ENCODE measurements at places on chromosomes 7 and 10. TPM values are rescaled to one million over a fixed set of nuclear protein-coding genes. Genes with fewer than 3 reads are reported as not detected.

The POLR3A gene
- total RNA-seq = 23.5 TPM

The PI4K2A gene
- total RNA-seq = 15.8 TPM

The CCDC71L gene
- 17.4 TPM for total RNA-seq

The TM9SF3 gene
- total RNA-seq = 81.3 TPM

The VDAC2 gene
- 219 TPM for total RNA-seq

The EVX1 gene
- total RNA-seq = not detected

The ABHD11 gene
- 17.3 TPM for total RNA-seq

The SMKR1 gene
- total RNA-seq = 4.7 TPM

The PLEKHA1 gene
- total RNA-seq = 5.1 TPM

DNA sequence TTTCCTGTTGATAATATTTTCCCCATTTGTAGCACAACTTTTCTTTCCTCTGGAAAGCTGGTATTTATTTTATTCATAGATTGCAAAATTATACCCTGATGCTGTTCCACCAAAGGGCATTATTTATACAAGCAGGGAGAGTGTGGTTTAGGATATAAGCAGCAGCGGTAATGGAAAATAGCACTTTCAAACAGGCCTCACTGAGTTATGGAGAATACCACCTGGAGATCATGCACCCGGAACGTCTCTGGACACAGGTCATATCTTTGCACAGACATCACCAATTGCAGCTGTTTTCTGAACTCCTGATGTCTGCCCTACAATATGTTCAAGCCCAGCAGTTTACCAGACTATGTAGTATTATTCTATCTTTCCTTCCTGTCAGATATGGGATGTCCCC lies 2.0 kb upstream of the CALD1 start:
- no peak for DNase-seq

DNA sequence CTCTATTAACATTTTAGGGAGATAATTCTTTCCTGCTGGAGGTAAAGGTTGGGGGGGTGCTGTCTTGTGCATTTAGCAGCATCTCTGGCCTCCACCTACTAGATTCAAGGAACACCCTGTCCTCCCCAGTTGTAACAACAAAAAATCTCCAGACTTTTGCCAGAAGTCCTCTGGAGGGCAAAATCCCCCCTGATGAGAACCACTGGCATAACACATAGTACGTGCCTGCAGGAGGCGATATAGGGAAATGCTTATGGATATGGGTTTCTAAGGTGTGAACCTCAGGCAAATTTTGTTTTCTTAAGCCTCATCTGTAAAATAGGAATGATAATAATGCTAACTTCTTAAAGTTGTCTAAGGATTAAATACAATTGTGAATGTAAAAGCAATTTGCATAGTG lies 2.9 kb upstream of the OSBPL3 start:
- DNase-seq = no peak

GRCh38 chr10:126334272-126334671 lies 54.0 kb downstream of the ADAM12 start:
- DNase-seq = no peak

DNA sequence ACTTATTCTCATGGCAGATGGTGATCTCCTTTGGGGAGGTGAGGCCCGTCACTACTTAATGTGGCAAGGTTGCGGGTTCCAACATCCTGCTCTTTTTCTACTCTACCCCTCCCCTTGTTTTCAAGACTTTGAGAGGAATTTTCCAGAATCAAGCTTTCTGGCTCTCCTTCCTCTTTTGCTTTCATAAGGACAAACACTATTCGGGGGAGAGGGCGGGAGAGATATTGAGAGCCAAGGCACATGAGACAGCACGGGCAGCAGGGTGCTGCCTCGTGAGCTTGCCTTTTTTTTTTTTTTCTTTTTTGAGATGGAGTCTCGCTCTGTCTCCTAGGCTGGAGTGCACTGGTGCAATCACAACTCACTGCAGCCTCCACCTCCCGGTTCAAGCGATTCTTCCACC lies 6.9 kb upstream of the PFKFB3 start:
- no peak for DNase-seq

- DNase-seq = no peak
Measured at GRCh38 chr10:61271127-61271780, 181.9 kb downstream of the TMEM26 start.

GRCh38 chr10:78512205-78512550 lies 478.5 kb downstream of the RPS24 start:
- DNase-seq = peak; percentile 1

- no peak for DNase-seq
Measured at GRCh38 chr10:30116041-30116491, 56.7 kb upstream of the JCAD start.

DNA sequence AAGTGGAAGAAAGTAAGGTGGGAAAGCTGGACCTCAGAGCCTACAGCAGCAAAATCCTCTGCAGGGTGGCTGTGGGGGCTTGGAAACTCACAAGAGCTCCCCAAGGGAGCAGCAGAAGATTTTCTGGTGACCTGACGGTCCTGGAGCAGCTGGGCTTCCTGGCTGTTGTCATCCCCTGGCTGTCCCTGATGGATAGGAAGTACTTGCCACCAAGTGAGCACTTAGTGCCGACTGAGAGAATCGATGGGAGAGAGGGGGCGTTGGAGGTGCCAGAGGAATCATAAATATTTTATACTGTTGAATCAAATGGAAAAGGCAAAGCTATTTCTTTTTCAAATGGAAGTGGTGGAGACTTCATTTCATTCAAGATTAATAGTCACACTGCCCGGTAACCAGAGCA lies 167.1 kb upstream of the ITGB1 start:
- no peak for DNase-seq

GRCh38 chr7:37448011-37448635 lies 541 bp downstream of the ELMO1 start:
- no peak for DNase-seq

- DNase-seq = no peak
Measured at GRCh38 chr7:114832906-114833595, 88.8 kb upstream of the MDFIC start.

DNA sequence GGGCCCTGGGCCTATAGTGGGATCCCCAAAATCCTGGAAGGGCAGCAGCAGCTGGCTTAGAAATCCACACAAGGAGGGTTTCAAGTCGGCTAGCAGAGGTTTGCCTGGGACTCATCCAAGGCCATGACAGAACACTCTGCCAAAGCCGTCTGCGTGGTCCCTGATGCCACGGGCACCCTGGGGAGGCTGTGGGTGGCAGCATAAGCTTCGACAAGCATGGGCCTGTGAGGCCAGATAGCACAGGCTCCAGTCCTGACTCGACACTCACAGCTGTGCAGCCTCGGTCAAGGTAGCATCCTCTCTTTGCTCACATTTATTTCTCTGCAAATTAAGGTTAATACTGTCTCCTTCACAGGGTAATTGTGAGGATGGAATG lies 138.3 kb downstream of the JCAD start:
- DNase-seq = no peak

- DNase-seq = no peak
Measured at GRCh38 chr7:157139810-157140510, 1.2 kb downstream of the UBE3C start.

DNA sequence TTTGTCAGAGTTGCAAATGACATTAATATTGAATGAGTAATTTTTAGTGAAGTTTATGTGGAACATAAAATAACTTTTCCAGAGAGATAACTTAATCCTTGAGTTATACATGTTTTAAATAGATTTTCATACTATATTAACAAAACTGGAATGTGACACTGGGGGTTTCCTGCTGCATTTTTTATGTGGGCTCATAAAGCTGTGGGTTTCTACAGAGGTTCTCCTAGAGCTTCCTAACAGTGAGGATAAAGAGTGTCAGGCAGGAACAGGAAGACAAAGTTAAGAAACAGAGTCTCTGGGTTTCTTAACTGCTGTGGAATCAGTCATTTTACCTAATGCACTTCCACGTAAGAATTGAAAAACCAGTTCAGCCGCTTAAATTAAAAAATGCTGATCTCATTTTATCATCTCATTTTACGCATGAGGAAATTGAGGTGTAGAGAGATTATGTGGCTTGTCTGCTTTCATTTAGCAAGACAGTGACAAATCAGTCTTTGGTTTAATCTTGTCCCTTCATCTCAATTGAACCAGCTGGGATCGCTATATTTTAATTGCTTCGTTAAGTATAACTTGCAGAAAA lies 5.0 kb downstream of the CD36 start:
- no peak for DNase-seq

DNA sequence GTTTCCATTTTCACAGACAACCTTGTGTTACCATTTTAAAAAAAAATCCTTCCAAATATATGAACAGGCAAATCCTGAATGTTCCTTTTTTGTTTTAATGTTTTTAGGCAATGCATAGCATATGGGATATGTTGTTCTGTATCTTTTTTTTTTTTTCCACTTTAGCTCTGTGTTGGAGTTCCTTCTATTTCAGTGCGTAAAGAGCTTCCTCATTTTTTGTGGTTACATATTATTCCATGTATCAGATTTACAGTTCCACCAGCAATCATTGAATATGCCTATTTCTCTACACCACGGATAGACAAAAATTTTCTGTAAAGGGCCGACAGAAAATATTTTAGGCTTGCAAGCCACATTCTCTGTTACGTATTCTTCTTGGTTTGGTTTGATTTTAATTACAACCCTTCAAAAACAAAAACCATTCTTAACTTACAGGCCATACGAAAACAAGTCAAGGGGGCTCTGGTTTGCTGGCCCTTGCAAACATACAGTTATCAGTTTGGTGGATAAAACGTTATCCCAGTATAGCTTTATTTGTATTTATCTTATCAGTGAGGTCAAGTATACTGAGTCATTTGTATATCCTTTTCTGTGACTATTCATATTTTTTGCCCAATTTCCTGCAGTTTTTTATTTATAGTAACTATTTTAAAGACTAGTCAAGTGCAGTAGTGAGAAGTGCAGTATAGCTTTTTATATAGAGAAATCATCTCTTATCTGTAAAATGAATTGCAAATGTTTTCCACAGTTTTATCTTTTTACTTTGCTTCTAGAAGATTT lies 55.7 kb downstream of the RALA start:
- no peak for DNase-seq

DNA sequence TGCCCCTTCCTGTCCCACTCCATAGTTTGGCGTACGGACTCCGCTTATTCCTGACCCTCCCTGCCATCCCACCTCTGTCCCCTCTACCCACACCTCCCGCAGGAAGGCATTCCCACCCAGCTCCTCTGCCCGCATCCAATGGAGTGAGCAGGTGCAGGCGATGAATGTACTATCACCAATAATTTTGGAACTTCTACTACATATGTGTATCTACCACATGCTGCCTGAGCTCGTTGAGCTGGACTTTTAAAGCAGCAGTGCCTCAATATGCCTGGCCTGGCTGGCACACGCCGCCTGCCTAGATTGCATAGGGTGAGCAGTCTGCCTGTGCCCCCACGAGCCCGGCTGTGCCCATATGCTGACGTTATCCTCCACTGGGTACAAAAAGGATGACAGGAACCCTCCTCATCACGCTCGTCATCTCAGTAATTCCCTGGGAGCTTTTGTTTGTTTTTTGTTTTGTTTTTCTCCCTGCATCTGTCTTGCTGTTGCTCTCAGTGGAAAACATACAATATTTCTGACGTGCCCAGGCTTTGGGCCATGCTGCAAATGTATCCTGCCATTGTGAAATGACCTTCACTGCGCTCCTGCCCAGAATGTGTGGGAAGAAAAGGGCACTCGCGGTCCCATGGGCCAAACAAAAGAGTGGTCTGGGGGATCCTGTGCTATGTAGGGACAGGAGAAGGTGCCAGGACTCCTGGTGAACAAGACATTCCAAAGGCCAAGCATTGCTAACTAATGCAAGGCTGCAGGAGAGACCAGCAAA lies 302.8 kb downstream of the PTPRN2 start:
- DNase-seq = no peak

DNA sequence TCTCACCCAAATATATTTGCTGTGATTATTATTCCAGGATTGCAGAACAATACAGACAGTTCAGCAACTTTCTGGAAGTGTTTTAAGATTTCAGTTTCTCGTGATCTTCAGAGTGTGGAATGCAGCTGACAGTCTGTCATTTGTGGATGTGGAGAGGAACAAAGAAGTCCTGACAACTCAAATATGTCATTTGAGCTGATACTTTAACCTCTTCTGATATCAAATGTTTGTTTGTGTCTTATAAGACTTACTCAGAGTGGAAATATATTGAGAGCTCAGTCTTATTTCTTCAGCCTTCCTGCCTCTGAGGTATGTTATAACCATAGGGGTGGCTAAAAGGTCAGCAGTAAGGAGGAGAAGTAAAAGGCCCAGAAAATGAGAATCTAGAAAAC lies 96.4 kb downstream of the OSBPL3 start:
- DNase-seq = no peak

DNA sequence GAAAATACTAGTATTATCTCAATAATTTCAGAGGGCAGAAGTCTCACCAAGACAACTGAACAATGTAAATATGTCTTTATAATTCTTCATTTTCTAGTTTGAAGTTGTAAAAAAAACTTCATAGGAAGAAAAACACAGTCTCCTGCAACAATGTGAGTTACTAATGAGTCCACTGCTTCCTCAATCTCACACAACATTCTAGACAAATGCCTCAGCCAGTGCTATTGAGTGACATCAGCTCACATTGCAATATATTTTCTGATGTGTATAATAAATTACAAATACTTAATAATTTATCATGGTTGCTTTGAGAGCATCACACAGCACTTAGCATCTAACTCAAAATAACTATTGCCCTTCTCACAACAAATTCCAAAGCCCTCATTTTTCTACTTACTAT lies 321.2 kb downstream of the GRM8 start:
- DNase-seq = no peak

- DNase-seq = no peak
Measured at GRCh38 chr10:24414597-24414996, 205.7 kb downstream of the KIAA1217 start.

GRCh38 chr7:77348371-77348813 lies 67.8 kb downstream of the GSAP start:
- no peak for DNase-seq

DNA sequence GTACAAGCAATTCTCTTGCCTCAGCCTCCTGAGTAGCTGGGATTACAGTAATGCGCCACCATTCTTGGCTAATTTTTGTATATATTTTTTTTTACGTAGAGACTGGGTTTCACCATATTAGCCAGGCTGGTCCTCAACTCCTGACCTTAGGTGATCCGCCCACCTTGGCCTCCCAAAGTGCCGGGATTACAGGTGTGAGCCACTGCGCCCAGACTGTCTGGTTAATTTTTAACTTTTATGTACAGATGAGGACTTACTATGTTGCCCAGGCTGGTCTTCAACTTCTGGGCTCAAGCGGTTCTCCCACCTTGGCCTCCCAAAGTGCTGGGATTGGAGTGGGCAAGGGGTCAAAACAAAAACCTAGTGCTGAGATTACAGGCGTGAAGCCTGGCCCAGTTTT lies 101.8 kb downstream of the JMJD1C start:
- no peak for DNase-seq

GRCh38 chr7:157072361-157072760 lies 61.9 kb upstream of the MNX1 start:
- DNase-seq = no peak

Data from activated T-helper 2 cell treated with anti-CD3 and anti-CD28 coated beads, Interferon-gamma antibody, Interleukin-2, Interleukin-4, amounts not matched to agents 10 μg/mL and 5 μg/mL and 100 μg/mL, durations not matched to agents 14 hours and 24 hours and 36 hours (primary cell).